Activated CD8-positive, alpha-beta T cell treated with anti-CD3 and anti-CD28 coated beads, Interleukin-2, amount 10 ng/mL, durations not matched to agents 7 days and 5 days (primary cell): ENCODE measurements at places on chromosomes 6 and 20.

DNA sequence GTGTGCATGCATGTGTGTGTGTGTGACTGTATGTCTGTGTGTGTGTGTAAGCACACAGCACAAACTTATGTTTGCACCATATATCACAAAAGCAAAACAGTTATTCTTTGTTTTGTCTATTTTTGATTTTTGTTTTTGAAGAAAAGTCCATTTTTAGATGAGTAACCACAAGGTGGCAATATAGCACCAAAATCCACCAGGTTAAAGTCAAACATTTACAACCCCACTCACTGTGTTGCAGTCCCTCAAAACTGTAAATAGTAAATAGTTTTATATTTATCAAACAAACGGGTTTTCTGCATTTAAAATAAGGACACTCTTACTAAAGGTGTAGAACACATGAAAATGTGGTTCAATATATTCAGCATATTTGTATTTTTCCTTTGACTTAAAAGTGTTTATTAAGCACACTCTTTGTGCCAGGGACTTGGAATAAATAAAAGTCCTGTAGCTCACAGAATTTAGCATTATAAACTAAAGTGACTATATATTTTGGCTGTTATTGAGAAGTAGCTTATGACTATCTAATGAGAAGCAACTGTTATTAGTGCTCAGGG lies 118.5 kb downstream of the GFRAL start:
- no peak overlapping the region for H3K27ac ChIP-seq
- no peak overlapping the region for H3K4me3 ChIP-seq
- DNase-seq, result no peak

- H3K27me3 ChIP-seq, result peaks cover 5% of the 10 kb centered on the region
- peaks cover 2% of the 10 kb centered on the region for H3K36me3 ChIP-seq
- H3K4me1 ChIP-seq, result no peaks in the 10 kb centered on the region
- H3K4me3 ChIP-seq, result no peak overlapping the region
- H3K27ac ChIP-seq, result no peak overlapping the region
These were observed 34.0 kb upstream of the NUP153 start for GRCh38 chr6:17740559-17741220.

DNA sequence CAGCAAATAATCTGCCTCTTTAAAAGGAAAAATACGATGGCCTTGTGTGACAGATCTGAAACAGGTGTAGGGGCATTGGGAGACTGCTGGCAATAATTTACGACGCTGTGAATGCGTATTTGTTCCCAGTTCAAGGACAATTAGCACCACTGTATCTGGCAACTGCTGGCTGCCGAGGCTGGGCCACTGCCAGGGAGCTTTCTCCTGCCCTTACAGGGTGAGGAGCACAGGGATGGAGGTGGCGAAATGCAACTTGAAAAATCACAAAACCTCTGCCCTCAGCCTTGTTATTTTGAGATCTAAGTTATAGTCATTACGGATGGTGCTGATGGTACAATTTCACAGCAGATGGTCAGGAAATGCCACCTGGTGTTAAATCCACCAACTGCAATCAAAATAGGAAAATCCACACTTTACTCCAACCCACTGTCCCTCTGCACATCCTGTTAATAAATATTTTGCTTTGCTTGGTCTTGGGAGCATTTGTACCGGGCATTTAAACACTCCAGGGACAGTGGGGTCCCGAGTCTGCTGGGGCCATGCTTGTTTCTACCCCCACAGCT lies 6.4 kb downstream of the MYLK4 start:
- no peak overlapping the region for H3K27ac ChIP-seq
- no peaks in the 10 kb centered on the region for H3K36me3 ChIP-seq
- DNase-seq, result no peak
- H3K4me1 ChIP-seq, result no peaks in the 10 kb centered on the region
- H3K4me3 ChIP-seq, result no peak overlapping the region

- DNase-seq, result no peak
- H3K36me3 ChIP-seq, result no peaks in the 10 kb centered on the region
- no peak overlapping the region for H3K27ac ChIP-seq
- H3K27me3 ChIP-seq, result no peaks in the 10 kb centered on the region
- H3K4me1 ChIP-seq, result no peaks in the 10 kb centered on the region
- H3K4me3 ChIP-seq, result no peak overlapping the region
These were observed 868.6 kb upstream of the GJE1 start for GRCh38 chr6:141264101-141264500.
